ENCODE measurements at places on chromosomes 2 and 18. TPM values are rescaled to one million over a fixed set of nuclear protein-coding genes. Genes with fewer than 3 reads are reported as not detected.

DNA sequence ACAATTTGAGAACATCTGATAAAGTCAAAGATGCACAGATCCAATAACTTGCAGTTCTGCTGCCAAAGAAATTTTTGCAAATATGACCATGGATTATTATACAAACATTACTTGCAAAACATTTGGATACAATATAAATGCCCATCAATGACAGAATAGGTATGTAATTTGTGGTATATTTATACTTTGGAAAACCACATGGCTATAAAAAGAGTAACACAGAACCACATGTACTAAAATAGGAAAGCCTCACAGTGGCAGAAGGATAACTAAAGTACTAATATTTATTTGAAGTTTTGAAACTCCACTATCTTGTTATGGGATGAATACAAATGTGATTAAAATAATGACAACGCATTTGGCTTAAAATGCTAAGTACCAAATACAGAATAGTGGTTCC, 51.8 kb upstream of the DNAJC10 start:
- H3K27ac ChIP-seq: no peak overlapping the region
- no peak overlapping the region for H3K4me3 ChIP-seq
- H3K4me1 ChIP-seq: no peaks in the 10 kb centered on the region
- H3K36me3 ChIP-seq: no peaks in the 10 kb centered on the region
- no peak for DNase-seq
- H3K27me3 ChIP-seq: peaks cover 12% of the 10 kb centered on the region

Gene MAPK4
- not detected for total RNA-seq

Gene RTKN
- total RNA-seq: 1.9 TPM

DNA sequence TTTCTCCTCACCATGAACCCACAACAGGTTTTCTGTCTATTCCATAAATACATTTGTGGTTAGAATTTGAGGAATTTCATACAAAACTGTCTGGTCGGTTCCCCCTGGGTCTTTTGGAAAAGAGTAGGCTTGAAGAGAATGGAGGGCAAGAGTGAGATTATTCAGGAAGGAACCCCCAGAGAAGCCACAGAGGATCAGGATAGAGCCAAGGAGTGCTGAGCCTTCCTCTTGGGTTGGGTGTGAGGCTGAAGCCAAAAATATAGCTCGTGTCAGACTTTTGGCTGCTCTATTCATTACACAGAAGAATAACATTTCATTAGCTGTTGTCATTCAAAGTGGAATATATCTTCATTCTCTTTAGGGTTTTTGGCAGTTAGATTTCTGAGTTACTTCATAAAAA, 45.9 kb upstream of the YES1 start:
- H3K36me3 ChIP-seq: no peaks in the 10 kb centered on the region
- no peak for DNase-seq
- H3K27ac ChIP-seq: no peak overlapping the region
- H3K27me3 ChIP-seq: peaks cover 24% of the 10 kb centered on the region
- H3K4me1 ChIP-seq: no peaks in the 10 kb centered on the region
- H3K4me3 ChIP-seq: no peak overlapping the region

DNA sequence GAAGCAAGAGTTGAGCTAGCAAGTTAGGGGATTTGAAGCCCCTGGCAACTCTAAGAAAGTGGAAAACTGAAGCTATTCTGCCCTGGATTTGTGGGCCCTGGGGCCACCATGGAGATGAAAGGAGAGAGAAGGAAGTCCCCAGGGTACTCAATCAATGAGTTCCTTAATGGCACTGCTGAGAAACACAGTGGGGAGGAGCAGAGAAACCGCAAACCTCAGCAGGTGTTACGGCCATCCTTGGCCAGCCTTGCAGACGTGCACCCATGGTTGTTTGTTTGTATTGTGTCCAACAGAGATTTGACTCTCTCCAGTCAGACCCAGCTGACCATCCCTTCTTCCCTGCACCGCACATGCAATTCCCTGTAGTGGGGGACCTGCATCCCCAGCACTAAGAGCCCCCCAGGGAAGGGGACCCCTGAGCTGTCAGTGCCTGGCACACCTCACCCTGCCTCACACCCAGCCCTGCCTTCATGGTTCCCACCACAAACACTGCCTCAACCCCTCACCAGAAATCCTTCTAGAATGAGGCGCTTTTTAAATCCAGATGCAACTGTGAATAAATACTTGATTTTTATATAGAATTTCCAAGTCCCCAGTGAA, 255.3 kb downstream of the SH3BP4 start:
- no peak overlapping the region for H3K27ac ChIP-seq
- no peak for DNase-seq
- no peaks in the 10 kb centered on the region for H3K36me3 ChIP-seq
- no peak overlapping the region for H3K4me3 ChIP-seq
